ENCODE measurements at places on chromosomes 12 and 14. TPM values are rescaled to one million over a fixed set of nuclear protein-coding genes. Genes with fewer than 3 reads are reported as not detected.

DNA sequence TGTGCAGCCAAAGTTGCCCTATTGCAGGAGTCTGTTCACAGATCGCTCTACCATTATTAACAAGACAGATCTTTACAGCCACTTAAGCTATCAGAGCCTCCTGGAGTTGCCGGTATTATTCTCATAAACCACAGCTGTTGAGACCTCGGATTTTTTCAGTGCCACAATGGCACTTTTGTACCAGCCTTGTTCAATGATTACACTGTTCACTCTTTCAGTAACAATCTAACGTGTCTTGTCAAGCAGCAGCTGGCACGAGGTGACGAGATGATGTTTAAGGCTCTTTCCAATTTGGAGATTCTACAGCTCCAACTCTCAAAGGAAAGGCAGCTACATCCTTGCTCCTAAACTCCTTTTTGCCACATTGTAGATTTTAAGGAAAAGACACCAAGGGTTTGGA, 30.7 kb downstream of the LRIG3 start:
- DNase-seq = no peak

DNA sequence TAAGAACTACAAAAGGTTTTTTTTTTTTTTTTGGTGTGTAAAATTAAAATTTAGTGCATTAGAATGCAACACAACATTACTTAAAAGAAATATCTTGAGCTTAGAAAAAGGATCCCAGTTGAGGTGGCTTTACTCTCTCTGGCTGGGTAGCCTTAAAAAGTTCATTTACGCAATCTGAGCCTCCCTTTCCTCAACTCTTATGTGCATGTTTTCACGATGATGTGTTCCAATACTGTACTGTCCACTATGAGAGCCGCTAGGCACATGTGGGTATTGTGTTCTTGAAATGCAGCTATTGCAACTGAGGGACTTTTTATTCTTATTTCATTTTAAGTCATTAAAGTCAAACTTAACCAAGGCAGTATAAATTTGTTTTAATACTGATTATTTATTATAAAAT, 460.9 kb upstream of the SYT1 start:
- no peak for DNase-seq

DNA sequence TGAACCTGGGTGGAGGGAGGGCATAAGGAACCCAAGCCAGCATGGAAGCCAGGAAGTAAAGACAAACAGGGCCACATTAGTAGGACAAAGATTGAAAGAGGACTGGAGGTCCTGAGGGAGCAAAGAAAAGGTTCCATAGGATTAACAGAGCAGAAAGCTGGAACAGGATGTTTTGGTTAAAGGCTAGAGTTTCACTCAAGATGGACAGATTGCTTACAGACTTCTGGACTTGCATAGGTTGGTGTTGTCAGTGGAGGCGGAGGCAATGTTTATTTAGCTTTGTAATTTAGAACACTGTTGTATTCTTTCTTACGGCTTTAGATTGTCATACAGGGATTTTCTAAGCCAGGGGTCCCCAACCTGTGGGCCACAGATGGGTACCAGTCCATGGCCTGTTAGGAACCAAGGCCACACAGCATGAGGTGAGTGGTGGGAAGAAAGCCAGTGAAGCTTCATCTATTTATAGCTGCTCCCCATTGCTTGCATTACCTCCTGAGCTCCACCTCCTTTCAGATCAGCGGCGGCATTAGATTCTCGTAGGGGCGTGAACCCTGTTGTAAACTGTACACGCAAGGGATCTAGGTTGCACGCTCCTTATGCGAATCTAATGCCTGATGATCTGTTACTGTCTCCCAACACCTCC, 31.3 kb downstream of the ZNF664 start:
- DNase-seq = no peak

DNA sequence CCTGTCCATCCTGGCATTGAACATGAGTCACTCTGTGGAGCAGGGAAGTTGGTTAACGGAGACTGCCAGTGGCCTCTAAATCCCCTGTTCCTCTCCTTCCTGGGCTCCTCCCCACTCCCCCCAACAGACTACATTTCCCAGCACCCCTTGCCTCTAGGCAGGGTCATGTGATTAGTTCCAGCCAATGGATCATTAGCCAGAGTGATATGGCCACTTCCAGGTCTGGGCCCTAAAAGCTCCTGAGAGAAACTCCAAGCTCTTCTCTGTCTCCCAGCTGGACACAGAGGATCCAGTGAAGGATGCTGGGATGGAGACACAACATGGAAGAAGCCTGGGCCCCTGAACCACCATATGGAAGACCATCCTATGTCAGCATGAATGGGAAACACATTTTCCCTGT, 54.4 kb upstream of the RFLNA start:
- DNase-seq = no peak

- DNase-seq = no peak
Measured at GRCh38 chr14:37816135-37816534, 220.7 kb downstream of the TTC6 start.

GRCh38 chr14:53962953-53963319, 6.3 kb upstream of the BMP4 start:
- DNase-seq = no peak

DNA sequence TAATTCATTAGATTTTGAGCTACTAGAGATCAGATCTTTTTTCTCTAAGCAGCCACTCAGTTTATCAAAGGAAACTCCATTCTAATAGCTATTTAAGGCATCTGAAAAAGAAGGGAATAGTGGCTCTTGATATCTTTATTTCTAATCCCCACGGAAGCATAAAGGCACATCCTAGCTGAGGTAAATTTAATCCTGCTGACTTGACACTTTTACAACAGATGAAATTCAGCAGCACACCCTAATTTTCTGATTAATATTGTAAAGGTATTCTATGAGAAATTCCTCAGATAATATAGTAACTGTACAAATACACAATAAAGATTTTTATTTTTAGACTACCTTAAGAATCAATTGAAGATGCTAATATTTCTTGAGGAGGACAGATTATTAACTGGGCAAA, 916.4 kb downstream of the TMTC2 start:
- no peak for DNase-seq

- no peak for DNase-seq
Measured at GRCh38 chr14:22314183-22314820, 274.7 kb downstream of the DAD1 start.

DNA sequence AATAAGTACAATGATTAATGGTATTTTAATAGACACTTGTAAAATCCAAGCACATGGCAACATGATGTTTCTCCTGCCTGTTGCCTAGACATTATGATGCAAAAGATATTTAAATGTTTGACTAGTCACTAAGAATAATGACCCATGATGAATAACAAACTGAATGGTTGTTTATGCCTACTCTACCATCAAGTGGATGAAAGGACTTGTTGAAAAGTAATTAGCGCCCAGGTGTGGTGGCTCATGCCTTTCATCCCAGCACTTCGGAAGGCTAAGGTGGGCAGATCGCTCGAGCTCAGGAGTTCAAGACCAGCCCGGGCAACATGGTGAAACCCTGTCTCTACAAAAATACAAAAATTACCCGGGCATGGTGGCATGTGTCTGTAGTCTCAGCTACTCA, 30.7 kb downstream of the KIF21A start:
- no peak for DNase-seq

DNA sequence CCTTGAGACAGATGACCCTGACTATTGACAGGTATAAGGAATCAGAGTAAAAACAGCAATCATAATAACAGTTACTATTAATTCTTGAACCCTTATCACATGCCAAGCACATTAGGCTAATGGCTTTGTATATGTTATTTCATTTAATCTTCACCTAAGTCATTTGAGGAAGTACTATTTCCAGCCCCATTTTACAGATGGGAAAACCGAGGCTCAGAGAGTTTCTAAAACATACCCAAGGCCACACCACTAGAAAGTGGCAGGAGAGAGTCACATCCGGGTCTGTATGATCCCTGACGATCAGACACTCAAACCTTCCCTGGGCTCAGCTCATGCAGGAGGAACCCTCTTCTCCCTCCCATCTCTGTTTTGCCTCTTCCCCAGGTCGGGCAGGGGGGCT, 209.5 kb downstream of the RBM19 start:
- DNase-seq = no peak

GRCh38 chr12:45259675-45260074, 43.8 kb downstream of the ANO6 start:
- DNase-seq = no peak

DNA sequence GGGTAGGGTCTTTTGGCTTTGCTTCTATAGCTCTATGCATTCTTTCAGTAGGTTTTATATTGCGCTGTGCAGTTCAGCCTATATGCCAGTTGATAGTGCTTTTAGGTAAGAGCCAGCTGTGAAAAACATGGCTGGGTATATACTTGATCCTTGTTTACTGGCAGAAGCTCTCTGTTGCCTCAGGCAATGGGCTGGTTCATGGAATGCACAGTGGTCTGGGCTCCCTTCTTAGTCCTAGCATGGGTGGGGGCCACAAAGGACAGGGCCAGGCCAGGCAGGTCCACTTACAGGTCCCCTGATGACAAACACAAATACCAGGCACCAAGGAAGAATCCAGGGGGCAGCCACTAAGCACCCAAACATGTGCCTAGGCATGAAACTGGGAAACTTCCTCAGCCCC, 240.7 kb downstream of the SEC23A start:
- DNase-seq = no peak

- DNase-seq = no peak
Measured at GRCh38 chr14:34643361-34643760, 13.4 kb upstream of the SNX6 start.

GRCh38 chr12:60210756-60211155, 614.9 kb downstream of the SLC16A7 start:
- no peak for DNase-seq

DNA sequence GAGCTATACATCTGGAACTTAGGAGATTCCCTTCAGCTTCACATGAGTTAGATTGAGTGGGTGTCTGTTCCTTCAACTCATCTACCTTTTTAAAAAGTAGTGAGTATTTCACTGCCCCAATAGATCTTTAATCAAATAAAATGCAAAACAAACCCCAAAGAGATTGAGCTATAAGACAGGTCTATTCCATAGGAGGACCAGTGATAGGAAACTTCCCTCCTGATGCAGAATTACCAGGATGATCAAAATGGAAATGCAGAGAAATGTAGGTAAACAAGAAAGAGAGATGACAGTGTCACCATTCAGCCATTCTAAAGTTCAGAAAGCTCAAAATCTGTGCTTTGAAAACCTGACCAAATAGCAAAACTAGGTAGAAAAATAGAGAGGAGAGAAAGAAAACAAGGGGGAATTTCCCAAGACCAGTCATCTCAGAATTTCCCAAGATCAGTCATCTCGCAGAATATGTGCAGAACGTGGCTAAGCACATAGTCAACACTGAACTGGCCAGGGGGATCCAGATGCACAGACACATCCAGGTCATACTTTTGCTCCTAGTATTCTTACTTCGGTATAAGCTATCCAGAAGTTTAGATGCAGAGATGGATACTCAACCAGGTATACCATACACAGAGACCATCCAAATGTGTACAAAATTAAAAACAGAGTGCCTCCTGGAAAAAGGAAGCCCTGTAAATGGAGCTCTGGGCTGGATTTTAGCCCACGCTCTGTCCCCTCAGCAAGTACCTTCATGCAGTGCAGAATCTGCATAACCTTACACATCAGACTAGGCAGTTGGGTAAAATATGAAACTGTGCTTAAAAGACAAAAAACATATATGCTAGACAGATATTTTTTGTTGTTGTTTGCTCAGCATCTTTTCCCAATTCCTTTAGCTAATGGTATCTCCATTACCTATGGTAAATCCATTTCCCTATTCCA, 27.4 kb downstream of the SLC41A2 start:
- DNase-seq = no peak

DNA sequence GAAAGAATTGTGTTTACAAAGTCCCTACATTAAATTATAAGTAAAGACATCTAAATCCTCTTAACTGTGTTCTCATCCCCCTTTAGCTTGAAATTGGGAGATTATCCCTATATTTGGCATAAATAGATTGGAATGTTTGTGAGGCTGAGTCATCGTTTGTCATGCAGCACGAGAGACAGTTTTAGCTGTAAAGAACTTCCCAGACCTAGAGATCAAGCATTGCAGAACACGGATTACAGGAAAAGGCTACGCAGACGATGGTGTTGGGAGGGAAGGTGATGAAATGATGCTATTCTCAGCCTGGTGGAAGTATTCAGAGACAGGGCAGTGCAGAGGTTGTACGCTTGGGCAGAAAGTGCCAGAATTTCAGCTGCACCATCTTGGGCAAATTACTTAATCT, 93.8 kb downstream of the PTPRB start:
- peak; percentile 15 for DNase-seq

- DNase-seq = peak; percentile 90
Measured at GRCh38 chr12:15789220-15790171, at the start of gene EPS8. EPS8 (minus strand) TSS chr12:15789388; CDS start chr12:15682951, 106,437 bp downstream.

DNA sequence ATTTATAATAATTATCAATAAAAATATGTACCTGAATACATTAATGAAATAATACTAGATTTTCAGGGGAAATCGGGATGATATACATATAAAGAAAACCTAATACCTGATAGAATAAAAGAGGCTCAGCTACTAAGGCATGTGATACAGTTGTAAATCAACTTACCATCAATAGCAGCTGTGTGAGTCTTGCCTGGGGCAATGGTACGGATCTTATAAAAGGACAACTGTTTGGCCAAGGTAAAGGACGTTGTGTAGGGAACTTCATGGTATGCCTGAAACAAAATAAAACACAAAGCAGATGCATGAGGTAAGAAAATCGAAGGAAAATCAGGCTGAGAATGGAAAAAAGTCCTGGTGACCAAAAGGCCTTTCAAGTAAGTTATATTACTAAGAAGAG, 25.4 kb downstream of the NEK9 start:
- DNase-seq = no peak

- DNase-seq = no peak
Measured at GRCh38 chr12:51247523-51248206, 9.0 kb downstream of the DAZAP2 start.

GRCh38 chr12:51593539-51593938, 2.5 kb downstream of the SCN8A start:
- DNase-seq = peak; percentile 21

The CACNB3 gene
- 5.3 TPM for total RNA-seq

The C3AR1 gene
- total RNA-seq = 49.3 TPM

The LMNTD1 gene
- not detected for total RNA-seq

The GLT1D1 gene
- 0.23 TPM for total RNA-seq

The CCDC60 gene
- not detected for total RNA-seq

The LTBP2 gene
- total RNA-seq = 48.3 TPM

The GUCY2C gene
- not detected for total RNA-seq

The OXA1L gene
- total RNA-seq = 198 TPM
